Endodermal cell (in vitro differentiated cells): ENCODE measurements at places on chromosomes 2 and 18. TPM values are rescaled to one million over a fixed set of nuclear protein-coding genes. Genes with fewer than 3 reads are reported as not detected.

IGFBP5 gene
- 8.9 to 46.0 TPM (median 10.0 TPM) in 3 replicates for total RNA-seq

GRCh38 chr2:149648282-149649030 is 60.9 kb upstream of the MMADHC start:
- peak; percentile 58 for DNase-seq

DNA sequence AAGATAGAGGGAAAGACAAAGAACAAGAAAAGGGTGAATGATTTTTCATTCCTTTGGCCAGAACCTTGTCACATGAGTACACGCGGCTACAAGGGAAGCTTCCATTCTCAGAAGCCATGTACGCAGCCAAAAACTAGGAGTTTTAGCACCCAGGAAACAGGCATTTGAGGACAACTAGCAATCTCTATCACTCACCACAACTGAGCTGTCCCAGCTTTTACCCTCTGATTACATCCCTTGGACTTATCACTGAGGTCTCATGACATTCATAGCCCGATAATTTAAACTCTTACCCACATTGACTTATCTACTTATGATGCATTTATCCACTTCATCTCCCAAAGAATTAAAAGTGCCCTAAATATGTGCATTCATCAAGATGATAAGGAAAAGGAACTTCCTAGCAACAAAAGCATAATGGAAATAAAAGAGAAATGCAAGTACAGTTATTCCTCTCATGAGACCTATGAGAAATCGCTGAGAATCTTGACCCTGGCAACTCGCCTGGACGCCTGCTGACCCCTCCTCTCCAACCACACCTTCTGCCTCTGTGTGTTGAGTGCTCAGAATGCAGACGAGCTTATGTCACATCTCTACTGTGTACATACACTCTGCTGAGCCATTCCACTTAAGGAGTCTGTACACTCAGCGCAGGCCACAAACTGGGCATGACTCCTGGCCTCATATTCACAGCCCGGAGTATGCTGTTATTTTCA is 28.7 kb upstream of the MFSD6 start:
- no peak for DNase-seq

MOCOS gene
- total RNA-seq, result 1.4 and 1.8 TPM in 2 replicates

DNA sequence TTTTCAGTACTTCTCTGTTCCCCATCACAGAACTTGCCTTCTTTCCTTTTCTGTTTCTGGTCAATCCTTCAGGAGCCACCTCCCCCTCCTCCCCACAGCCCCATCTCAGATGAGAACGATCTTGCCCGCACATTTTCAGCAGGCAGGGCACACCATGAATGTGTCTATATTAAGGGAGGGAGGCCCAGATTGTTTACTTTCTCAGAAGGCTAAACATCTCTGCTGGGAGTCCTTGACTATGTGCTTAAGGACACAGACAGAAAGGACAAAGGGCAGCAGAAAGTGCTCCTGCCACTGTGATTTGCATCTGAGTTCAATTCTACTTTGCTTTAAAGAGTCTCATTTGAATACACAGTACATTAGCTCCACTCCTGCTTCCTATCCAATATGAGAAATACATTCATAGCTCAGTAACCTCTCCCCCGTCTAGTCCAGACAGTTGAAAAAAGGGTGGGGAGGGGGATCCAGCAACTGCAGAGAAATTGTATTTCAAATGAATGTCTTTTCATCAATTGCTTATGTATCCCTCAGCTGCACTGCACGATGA is 175.0 kb upstream of the PARD3B start:
- DNase-seq, result no peak

DNA sequence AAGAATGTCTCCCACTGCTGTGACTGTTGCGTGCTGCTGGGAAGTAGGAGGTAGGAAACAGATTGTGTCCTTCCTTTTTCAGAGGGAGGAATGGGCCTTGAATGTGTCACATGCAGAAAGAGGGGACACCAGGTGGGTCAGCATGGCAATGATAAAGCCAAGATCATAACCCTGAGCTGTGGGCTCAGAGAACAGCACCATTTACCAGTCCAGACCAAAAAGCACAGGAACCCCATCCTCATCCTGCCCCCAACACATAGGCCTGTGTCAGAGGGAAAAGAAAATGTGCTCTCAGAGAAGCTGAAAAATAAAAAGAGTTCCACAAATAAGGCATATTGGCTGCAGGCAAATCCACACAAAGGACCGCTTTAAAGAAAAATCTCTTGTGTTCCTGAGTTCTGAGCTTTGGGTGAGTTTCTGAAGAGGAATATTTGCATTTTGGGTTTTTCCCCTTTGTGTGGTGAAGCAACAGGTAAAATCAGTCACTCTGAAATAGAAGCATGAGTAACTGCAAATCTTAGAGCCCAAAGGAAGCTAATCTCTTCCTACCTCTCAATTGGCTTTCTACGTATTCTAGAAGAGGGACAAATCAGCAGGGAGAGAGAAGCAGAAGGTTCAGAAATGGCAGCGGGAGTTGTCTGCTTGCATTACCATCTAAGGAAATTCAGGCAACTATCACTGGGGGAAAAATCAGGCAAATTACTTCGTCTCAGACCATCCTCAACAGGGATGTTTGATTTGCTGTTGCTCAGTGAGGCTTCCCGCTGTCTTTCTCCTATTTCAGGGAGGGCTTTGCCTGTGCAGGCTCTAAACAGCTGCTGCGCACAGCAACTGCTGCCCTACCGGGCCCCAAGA is 106.8 kb downstream of the BCL11A start:
- DNase-seq, result no peak

- peak; percentile 56 for DNase-seq
Observed at GRCh38 chr2:96873651-96874096, 3.8 kb upstream of the SEMA4C start.

GRCh38 chr2:84022810-84023431 is 436.2 kb downstream of the SUCLG1 start:
- peak; percentile 72 for DNase-seq

GRCh38 chr2:85695691-85696668 is 1.8 kb downstream of the GNLY start:
- no peak for DNase-seq

DNA sequence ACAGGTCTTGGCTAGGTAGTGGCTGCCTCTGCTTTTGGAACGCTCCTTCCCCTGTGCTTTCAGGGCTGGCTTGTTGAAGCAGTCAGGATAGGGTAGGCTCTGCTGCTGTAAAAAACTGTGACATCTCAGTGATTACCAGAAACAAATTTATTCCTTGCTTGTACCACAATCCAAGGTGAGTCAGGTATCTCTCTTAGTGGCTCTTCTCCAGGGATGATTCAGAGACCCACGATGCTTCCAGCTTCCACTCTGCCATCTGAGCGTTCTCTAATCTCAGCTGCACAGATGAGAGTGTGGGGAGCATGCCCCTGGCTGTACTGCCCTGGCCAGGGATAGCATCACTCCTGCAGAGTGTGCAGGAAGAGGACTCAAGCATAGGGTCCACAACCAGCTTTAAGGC is 174.9 kb downstream of the VAPA start:
- no peak for DNase-seq

DNA sequence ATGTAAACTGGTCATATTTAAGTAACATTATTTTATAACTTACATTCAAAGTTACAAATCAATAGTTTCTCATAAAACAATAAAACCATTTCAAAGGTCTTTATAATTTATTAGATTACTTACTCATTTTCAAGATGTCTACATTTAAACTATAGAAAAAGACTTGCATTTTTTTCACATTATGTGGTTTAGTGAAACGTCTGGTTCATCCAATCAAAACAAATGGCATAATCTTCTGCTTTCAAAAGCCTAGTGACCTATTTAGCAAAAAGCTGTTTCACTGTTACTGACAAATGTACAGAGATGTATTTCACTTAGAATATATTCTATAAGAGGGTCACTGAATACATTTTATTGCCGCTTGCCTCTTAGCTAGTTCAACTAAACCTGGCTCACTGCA is 49.3 kb upstream of the MCM6 start:
- no peak for DNase-seq

- DNase-seq, result no peak
Observed at GRCh38 chr18:79403723-79404566, 8.2 kb downstream of the NFATC1 start.

GRCh38 chr2:58240670-58241545 is at the start of gene FANCL:
Gene FANCL (minus strand): TSS chr2:58241325. CDS start chr2:58241313, 12 bp downstream.
- peak; percentile 98 for DNase-seq

UPP2 gene
- total RNA-seq, result not detected in 3 replicates

GRCh38 chr2:31992025-31992579 is 18.7 kb downstream of the MEMO1 start:
- no peak for DNase-seq

MARCO gene
- not detected in 2 replicates for total RNA-seq

DOK6 gene
- 3.7 and 5.7 TPM in 2 replicates for total RNA-seq

DNA sequence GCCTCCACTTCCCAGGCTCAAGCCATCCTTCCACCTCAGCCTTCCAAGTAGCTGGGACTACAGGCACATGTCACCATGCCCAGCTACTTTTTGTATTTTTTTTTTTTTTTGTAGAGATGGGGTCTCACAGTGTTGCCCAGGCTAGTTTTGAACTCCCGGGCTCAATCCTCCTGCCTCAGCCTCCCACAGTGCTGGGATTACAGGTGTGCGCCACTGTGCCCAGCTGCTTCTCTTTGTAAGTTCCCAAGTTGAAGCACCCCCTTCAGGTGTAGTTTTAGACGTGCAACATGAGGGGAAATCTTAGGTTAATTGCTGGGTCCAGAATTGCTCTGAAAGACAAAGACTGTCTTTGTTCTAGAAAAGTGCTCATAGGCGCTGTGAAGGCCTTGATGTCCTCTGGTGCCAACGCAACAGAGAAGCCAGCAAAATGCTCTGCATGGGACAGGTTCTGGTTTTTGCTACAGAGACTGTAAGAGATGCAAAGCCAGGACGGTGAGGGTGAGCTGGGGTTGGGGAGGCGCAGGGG is 46.6 kb downstream of the RRM2 start:
- peak; percentile 26 for DNase-seq

- no peak for DNase-seq
Observed at GRCh38 chr2:158103411-158104012, 1.8 kb downstream of the UPP2 start.

- no peak for DNase-seq
Observed at GRCh38 chr2:215535125-215535668, 99.3 kb upstream of the FN1 start.

GRCh38 chr2:172287190-172287589 is 140.2 kb upstream of the ITGA6 start:
- no peak for DNase-seq

DNA sequence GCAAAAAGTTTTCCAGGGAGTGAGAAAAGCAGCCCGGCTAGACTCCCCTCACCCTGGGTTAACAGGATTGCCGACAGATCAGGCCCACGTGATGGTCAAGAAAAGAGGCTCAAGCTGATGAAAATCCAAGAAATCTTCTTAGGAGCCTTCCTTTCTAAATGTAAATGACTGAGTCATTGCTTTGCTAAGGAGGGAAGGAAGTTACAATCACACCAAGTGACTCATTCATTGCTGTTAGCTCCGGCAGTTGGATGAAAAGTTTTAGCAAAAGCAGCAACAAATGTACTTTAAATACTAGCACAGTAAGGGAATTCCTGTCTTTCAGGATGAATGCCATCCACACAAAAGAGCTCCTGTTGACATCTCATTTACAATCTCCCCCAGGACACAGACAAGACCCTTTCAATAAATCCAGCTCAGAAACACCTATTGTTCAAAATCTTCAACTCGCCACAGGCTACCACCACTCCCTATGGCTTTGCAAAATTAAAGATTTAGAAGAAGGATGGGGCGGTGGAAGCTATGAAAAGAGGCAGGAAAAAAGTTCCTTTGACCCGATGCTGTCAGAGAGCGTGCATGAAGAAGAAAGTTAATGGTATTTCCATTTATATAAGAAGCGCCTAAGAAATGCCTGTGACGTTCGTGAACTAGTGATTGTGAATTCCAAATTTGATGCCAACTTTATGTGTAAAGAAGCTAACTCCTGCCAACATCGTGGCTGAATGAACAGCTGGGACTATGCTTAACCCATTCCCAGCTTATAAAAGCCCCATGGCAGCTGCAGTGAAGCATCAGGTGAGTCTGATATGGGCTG is 153.7 kb downstream of the TGIF1 start:
- peak; percentile 89 for DNase-seq

GRCh38 chr2:33496726-33497125 is 20.3 kb downstream of the RASGRP3 start:
- no peak for DNase-seq

PLGLB2 gene
- total RNA-seq, result 0.15 TPM in 1 of 3 replicates, not detected in the others

DNA sequence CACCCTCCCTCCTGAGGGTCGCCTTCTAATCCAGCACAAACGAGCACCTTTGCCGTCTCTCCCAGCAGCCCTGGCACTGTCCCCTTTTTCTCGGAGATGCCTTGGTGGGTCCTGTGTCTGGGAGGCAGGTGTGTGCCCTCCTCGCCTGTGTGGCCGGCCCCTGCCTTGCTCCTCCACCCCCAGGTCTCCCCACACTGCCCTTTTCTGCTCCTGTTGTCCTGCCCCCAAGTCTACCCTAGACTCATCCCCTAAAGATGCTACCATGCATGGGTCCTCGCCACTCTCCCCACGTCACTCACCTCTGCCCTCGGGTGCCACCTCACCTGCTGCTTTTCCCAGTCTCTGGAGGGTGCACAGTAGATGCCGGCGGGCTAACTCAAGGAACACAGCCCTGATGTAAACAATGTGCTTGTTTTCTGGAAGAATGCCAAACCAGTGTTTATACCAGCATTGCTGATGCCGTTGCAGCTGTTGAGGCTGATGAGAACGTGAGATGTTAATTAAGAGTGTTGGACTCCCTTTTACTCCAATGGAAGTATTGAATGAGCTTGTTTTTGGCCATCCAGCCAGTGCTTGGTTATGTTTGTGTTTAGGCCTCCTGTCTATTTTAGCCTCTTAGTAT is 223.1 kb downstream of the AGAP1 start:
- no peak for DNase-seq

TNS1 gene
- 3.3 and 3.5 TPM in 2 replicates for total RNA-seq

ANKRD29 gene
- total RNA-seq, result 0.44 and 0.79 TPM in 2 replicates

DNA sequence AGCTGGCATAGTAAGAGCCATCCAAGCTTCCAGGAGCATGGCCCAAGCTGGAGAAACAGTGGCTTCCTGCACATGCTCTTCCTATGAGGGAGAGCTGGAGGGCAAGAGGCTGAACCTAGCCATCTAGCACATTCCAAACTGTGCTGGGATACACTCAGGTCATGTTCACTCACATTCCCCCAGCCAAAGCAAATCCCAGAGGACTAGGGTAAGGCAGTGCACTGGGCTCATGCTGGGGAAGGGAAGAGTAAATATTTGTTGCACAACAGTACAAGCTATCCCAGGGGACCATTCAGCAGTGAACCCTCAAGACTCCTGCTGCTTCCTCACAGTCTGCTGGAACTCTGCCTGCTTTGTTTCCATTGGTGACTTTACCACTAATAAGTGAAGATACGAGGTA is 20.7 kb upstream of the GYPC start:
- no peak for DNase-seq

PLA2R1 gene
- total RNA-seq, result 0.80 to 2.0 TPM (median 1.4 TPM) in 3 replicates

- no peak for DNase-seq
Observed at GRCh38 chr2:229652796-229653195, 61.6 kb downstream of the DNER start.

DNA sequence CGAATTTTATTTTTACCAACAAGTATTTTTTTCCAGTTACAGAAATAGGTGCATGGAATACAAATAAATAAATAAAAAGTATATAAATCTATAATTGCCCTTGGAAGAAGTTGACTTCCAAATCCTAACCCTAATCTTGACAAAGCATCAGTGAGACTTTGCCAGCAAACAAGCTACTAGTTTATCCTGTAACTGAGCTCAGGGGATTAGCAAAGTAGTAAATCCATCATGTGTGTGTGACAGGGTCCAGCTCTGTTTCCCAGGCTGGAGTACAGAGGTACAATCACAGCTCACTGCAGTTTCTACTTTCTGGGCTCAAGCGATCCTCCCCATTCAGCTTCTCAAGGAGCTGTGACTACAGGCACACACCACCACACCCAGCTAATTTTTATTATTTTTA is 948.0 kb upstream of the CNTNAP5 start:
- DNase-seq, result no peak
